ENCODE measurements at places on chromosomes 5 and 9.

GRCh38 chr5:58322453-58322852, 137.4 kb downstream of the PLK2 start:
- no peak for DNase-seq

DNA sequence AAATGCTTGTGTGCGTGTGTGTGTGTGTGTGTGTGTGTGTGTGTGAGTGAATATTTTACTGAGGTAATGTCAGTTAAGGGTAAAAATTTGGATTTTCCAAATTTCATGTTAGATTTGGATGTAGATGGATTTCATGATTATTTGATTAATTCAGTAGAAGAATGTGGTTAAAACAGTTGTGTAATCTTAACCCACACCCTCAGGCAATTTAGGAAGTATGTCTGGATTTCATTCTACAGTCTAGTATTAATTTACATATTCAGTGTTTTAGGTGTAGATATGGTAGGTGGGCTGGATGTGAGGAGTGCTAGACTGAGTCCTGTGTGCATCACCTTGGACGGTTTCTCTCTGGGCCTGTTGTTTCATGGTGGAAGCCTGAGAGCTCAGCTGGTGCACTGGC, 99.1 kb upstream of the CKMT2 start:
- DNase-seq, result no peak

DNA sequence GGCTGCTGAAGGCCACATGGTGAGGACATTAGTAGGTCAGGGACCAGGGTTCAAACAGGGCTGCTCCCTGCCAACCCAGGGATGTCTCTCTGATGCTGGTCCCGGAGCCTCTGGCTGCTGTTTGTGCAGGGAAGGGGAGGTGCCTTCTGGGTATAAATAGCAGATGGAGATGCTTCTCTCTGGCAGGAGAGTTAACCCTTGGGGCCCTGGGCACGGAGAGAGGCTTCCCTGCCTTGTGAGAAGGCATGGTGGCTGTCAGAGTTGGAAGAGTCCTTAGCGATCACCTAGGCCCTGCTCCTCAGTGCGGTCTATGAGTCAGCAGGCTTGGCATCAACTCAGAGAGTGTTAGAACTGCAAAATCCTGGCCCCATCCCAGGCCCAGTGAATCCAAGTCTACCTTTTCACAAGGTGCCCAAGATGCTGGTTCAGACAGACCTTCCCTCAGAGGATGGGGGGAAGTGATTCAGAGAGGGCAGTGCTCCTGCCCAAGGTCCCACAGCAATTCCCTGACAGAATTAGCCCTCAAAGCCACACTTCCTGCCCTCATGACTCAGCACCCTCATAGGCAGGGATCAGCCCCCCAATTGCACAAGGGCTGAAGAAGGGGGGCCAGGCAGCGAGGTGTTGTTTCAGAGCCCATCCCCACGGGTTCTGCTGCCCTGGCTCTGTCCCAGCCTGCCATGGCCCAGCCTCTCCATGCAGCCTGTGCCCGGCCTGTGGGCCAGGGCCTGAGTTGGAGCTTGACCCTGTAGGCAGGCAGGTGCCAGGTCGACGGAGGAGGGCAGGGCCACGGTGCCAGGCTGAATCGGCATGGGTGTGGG, 25.6 kb downstream of the CAMK2A start:
- DNase-seq, result no peak

- DNase-seq, result no peak
These were observed 261.3 kb downstream of the SGCD start for GRCh38 chr5:156588306-156588705.

GRCh38 chr5:107594253-107595045, 76.3 kb downstream of the EFNA5 start:
- no peak for DNase-seq

- no peak for DNase-seq
These were observed 19.9 kb downstream of the ENHO start for GRCh38 chr9:34502891-34503290.
